ENCODE measurements at places on chromosomes 11 and 22.
A peak's percentile ranks its signal among the peaks of the same experiment; 100 is the strongest.

DNA sequence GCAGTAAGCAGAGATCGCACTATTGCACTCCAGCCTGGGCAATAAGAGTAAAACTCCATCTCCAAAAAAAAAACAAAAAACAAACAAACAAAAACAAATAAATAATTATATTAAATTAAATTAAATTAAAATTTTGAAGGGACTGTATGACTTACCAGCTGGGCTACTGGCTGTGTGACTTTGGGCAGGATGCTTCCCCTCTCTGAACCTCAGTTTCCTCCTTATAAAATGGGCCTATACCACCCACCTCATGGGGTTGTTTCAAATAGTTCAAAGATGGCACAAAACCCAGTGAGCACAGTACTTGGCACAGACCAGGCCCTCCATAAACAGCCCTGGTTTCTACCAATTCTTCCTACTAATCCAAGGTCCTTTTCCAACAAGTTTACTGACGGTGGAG is 34.9 kb downstream of the ASCC2 start:
- no peak for DNase-seq

GRCh38 chr22:21778705-21779363 is 43.2 kb upstream of the YPEL1 start:
- no peak for DNase-seq

DNA sequence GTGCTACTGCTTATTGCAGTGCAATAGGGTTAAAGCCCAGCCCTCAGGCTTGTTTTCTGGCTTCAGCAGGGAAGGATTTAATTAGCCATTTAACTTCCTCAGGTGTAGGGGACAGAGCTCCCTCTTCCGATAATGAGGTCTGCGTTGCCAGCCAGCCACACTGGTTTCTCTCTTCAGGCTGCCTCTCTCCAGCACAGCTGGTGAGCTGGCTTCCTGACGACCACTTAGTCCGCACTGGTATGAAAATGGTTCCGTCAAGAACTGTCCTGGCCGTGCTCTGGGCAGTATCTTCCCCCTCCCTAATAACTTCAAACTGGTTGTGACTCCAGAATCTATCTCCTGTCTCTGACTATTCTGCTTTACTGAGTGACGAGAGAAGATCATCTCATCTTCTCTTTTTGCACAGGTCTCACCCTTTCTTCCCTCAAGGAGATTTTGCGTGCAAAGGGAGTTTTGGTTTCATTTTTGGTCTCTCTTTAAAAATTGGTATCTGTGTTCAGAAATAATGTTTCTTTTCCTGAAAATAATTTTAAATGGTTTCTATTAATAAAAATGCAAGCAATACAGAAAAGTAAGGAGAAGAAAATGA is 49.2 kb downstream of the CNTN5 start:
- peak; percentile 18 for DNase-seq

DNA sequence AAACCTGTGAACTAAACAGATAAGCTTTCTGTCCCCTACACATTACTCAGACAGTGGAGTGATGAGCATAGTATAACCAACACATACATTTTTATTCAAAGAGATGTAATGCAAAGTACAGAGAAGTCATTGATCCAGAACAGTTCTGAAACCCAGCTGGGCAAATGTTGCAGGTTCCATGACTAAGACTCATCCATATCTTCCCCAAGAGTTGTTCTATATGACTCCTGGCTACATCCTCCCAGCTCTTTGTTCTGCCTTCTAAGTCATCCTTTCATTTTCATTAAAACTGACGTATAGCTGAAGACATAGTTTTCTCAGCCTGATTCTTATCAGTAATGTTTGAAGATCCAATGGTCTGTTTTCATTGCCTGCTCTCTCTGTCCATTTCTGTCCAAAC is 47.3 kb downstream of the PLAAT5 start:
- DNase-seq, result no peak

DNA sequence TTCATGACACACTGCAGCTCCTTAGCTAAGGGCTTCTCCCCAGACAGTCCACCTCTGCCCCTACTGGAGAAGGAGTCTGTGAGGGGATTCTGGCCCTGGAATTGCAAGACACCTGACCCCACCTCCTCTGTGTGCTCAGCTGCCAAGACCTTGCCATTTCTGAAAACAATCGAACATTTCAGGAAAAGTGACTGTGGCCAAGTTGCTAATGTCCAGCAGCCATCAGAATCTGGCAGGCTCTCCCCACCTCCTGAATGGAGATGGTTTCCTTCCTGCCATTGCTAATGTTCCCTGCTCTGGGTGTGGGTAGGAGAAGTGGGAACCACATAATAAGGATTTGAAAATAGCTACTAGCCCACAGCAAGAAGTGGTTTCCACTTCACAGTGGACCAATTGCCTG is 127.2 kb upstream of the ALX4 start:
- no peak for DNase-seq

DNA sequence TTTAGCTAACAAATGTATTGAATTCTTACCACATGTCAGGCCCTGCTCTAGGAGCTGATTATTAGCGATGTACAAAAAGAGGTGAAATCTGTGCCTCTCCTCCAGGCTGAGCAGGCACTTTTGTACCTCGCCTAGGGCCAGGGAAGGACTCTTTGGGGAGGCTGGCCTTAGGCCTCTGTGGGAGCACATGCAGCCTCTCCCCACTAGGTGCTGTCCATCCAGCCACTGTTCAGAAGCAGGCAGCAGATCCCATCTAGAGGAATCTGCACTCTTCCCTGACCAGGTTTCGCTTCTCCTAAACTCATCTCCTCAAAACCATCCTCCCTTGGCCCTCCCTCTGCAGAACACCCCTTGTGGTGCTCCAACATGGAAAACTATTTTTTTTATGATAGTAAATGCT is 51.9 kb upstream of the WT1 start:
- peak; percentile 26 for DNase-seq

DNA sequence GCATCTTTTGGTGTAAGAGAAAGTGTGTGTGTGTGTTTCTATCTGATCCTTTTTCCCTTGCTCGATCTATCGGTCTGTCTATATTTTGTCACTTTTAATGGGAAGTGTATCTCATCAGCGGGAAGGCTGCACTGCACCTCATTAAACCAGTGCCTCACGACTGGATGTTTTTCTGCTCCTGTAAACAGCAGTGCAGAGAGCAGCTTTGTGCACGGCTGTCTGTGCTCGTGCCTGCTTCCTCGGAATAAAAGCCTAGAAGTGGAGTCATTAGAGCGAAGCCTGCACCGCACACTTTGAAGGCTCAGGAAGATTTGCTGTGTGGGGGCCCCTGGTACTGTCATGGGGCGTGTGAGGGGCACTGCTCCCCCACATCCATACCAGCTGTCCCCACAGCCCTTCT is 27.0 kb upstream of the PARVG start:
- no peak for DNase-seq

GRCh38 chr11:82883853-82884252 is 16.4 kb downstream of the PRCP start:
- DNase-seq, result no peak

- DNase-seq, result no peak
Measured at GRCh38 chr22:43980996-43981395, 25.8 kb downstream of the SAMM50 start.

DNA sequence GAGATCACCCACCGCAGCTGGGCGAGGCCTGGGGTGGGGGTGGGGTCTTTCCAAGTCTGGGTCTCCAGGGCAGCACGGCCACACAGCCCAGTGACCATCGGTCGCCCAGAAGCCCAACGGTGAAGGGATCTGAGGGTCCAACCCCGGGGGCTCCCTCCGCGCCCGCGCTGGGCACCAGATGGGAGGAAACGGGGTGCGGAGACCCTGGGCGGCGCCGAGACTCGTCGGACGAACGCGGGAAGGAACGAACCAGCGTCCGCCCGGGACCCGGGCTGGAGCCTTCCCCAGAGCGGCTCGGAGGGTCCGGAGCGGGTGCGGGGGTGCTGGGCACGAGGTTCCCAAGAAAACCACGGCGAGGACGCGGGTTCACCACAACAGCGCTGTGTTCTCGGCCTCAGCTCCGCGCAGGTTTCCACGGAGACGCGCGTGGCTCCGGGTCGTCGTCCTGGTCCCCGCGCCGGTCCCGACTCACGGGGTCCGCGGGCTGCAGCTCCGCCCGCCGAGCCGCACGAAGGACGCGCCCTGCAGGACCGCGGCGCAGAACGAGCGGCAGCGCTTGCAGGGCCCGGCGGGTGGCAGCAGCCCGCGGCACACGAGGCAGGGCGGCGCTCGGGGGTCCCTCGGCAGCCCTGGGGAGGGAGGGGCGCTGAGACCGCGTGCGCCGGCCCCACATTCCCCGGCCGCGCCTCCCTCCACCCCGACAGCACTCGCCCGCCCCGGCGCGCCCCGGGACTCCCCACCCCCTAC is 2.3 kb upstream of the IL17REL start:
- no peak for DNase-seq

- peak; percentile 49 for DNase-seq
Measured at GRCh38 chr11:45662096-45662664, 3.2 kb downstream of the CHST1 start.

All from glutamatergic neuron (in vitro differentiated cells).